ENCODE measurements at places on chromosomes 2 and 18.

DNA sequence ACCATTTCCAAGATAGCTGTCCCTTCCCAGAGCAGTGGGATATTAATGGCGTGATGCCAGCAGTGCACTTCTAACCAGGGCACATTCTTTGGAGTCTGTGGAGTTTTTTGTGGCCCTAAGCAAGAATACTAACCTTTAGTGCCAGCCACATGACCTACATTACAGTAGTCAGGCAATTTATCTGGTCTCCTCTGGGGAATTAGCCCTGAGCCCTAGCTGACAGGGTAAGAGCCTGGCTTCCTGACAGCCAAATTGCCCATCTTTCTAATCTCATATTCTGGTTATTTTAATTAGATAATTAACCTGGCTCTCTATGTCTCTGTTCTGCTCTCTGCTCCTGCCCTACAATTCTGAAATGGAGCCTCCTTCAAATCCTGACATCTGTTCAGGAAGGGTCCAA is 5.2 kb downstream of the PFN4 start:
- no peak overlapping the region for H3K4me3 ChIP-seq
- peaks cover 4% of the 10 kb centered on the region for H3K36me3 ChIP-seq
- no peaks in the 10 kb centered on the region for H3K27me3 ChIP-seq
- no peak overlapping the region for H3K27ac ChIP-seq
- H3K4me1 ChIP-seq, result peaks cover 4% of the 10 kb centered on the region

GRCh38 chr2:165410276-165410675 is 59.2 kb upstream of the CSRNP3 start:
- H3K4me1 ChIP-seq, result no peaks in the 10 kb centered on the region
- H3K27ac ChIP-seq, result no peak overlapping the region
- no peak for DNase-seq
- no peaks in the 10 kb centered on the region for H3K27me3 ChIP-seq

DNA sequence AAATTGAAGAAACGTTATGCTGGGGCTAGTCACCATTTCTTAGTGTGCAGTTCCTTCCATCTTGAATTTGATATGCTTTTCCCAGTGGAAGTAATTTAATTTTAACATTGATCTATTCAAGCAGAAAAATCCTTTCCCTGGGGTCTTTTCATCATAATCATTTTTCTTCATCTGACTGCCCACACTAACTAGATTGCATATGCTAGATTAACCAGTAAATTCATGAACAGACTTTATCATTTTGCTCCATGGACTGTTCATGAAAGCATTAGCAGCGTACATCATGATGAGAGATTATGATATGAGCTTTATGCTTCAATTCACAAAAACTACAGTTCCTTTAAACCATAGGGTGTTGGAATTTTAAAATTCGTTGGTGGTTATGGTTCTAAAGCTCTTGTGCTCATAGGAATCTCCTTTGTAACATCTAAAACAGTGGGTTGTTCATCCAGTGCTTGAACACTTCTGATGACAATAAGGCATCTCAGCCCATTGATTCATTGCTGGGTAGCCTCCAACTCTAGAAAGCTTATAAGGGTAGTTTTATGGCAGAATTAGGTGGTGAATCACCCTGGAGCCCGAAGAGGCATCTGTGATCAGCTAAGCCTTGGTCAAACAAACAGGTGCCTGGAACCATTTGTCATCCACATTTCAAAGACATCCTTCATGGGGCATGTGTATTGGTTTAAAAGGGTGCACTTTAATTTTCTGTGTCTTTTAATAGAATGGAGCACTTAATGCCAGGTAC is 77.2 kb upstream of the NDUFV2 start:
- no peak for DNase-seq
- no peaks in the 10 kb centered on the region for H3K4me1 ChIP-seq
- H3K27me3 ChIP-seq, result no peaks in the 10 kb centered on the region
- H3K4me3 ChIP-seq, result no peak overlapping the region
- H3K27ac ChIP-seq, result no peak overlapping the region

GRCh38 chr2:232970051-232970450 is 43.0 kb downstream of the NGEF start:
- no peak overlapping the region for H3K27ac ChIP-seq
- peaks cover 3% of the 10 kb centered on the region for H3K27me3 ChIP-seq
- no peaks in the 10 kb centered on the region for H3K36me3 ChIP-seq
- no peak overlapping the region for H3K4me3 ChIP-seq

GRCh38 chr2:33236482-33237385 is 239.7 kb upstream of the RASGRP3 start:
- peak overlapping the region; percentile 45 for H3K27ac ChIP-seq
- H3K27me3 ChIP-seq, result no peaks in the 10 kb centered on the region
- no peak overlapping the region for H3K4me3 ChIP-seq
- H3K36me3 ChIP-seq, result peaks cover 9% of the 10 kb centered on the region
- DNase-seq, result no peak

GRCh38 chr2:513981-514706 is 163.1 kb downstream of the TMEM18 start:
- H3K27ac ChIP-seq, result peak overlapping the region; percentile 75
- no peak for DNase-seq
- peaks cover 9% of the 10 kb centered on the region for H3K4me1 ChIP-seq
- H3K4me3 ChIP-seq, result no peak overlapping the region
- H3K36me3 ChIP-seq, result peaks cover 2% of the 10 kb centered on the region

DNA sequence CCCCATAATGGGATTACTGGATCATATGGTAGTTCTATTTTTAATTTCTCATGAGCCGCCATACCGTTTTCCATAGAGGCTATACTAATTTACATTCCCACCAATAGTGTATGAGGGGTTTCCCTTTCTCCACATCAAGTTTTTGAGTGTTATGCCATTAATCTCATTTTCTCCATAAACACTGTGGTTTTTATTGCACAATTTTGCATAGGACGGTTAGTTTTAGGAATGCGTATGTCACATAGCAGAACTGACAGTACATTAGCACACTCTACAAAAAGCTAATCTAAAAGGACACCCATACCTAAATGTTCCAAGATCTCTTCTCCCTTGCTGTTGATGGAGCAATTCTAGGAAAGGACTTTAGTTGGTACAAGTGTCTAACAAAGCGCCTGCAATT is 32.5 kb downstream of the DARS1 start:
- H3K27me3 ChIP-seq, result no peaks in the 10 kb centered on the region
- H3K27ac ChIP-seq, result no peak overlapping the region
- H3K4me3 ChIP-seq, result no peak overlapping the region
- H3K36me3 ChIP-seq, result peaks cover 22% of the 10 kb centered on the region
- peaks cover 3% of the 10 kb centered on the region for H3K4me1 ChIP-seq
- DNase-seq, result no peak

GRCh38 chr2:216765761-216766262 is 70.5 kb upstream of the IGFBP5 start:
- peak overlapping the region; percentile 8 for H3K4me3 ChIP-seq
- no peaks in the 10 kb centered on the region for H3K36me3 ChIP-seq
- H3K4me1 ChIP-seq, result peaks cover 31% of the 10 kb centered on the region
- DNase-seq, result peak; percentile 60

- peaks cover 8% of the 10 kb centered on the region for H3K4me1 ChIP-seq
- DNase-seq, result no peak
- no peak overlapping the region for H3K27ac ChIP-seq
- H3K27me3 ChIP-seq, result peaks cover 3% of the 10 kb centered on the region
- H3K4me3 ChIP-seq, result no peak overlapping the region
Observed at GRCh38 chr2:12543978-12544558, 172.7 kb upstream of the TRIB2 start.

- no peak for DNase-seq
- peaks cover 9% of the 10 kb centered on the region for H3K4me1 ChIP-seq
- H3K36me3 ChIP-seq, result peaks cover 8% of the 10 kb centered on the region
- no peak overlapping the region for H3K4me3 ChIP-seq
Observed at GRCh38 chr2:37302701-37303252, 21.9 kb downstream of the PRKD3 start.

DNA sequence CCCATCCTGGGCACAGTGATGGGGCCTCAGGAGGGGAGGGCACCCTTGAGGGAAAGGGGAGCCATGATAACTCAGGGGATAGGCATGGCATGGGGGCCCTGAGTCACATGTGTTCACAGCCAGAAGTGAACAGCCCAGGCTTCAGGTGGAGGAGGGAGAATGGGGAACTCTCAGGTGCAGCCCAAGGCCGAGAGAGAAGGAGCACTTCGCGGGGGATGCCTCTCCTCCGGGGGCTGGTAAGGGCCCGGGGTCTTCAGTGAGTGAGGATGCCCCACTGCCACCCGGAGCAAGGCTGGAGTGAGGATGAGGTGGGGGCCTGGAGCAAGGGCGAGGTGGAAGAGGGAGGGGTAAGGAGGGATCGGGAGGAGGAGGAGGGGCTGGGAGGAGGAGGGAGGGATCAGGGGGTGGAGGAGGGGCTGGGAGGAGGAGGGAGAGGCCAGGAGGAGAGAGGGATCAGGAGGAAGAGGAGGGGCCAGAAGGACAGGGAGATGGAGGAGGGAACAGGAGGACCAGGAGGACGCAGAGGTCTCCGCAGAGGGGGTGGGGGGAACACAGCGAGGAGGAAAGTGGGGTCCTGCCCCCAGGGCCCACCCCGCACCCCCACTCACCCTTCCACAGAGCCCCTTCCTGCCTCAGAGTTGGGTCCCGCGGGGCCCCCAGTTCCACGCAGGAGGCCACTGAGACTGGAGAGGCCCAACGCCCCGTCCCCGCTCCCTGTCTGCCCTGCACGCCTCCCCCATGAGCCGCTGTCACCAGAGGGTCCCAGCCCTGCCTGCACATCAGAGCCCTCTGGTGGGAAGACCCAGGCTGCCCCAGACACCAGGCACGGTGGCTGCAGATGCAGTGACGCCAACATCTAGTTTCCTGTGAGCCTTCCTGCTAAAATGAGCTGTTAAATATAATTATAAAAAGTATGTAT is 42.8 kb downstream of the RAMP1 start:
- H3K27ac ChIP-seq, result no peak overlapping the region
- DNase-seq, result no peak
- H3K27me3 ChIP-seq, result no peaks in the 10 kb centered on the region
- peaks cover 7% of the 10 kb centered on the region for H3K36me3 ChIP-seq
- no peak overlapping the region for H3K4me3 ChIP-seq
- peaks cover 15% of the 10 kb centered on the region for H3K4me1 ChIP-seq

GRCh38 chr2:19484736-19485135 is 126.3 kb upstream of the OSR1 start:
- H3K4me3 ChIP-seq, result no peak overlapping the region
- no peak for DNase-seq
- H3K27me3 ChIP-seq, result no peaks in the 10 kb centered on the region

- peaks cover 12% of the 10 kb centered on the region for H3K36me3 ChIP-seq
- DNase-seq, result no peak
- no peak overlapping the region for H3K4me3 ChIP-seq
- peaks cover 3% of the 10 kb centered on the region for H3K4me1 ChIP-seq
- H3K27ac ChIP-seq, result no peak overlapping the region
- no peaks in the 10 kb centered on the region for H3K27me3 ChIP-seq
Observed at GRCh38 chr2:232276733-232277313, 101.7 kb upstream of the ALPP start.

DNA sequence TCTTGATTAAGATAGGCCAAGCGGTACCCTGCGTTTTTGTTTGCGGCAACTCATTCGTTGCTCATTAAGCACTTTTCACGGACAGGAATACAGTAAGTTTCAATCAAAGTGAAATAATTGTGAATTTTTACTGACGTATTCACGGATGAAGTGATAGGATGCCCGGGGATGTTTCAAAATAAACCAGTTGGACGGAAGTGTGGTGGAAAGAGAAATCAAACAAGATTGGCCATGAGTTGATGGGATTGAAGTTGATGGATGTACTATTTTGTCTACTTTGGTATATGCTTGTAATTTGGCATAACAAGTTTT is 481 bp downstream of the TMEM177 start:
- peaks cover 10% of the 10 kb centered on the region for H3K4me1 ChIP-seq
- no peaks in the 10 kb centered on the region for H3K27me3 ChIP-seq
- no peak for DNase-seq
- peaks cover 1% of the 10 kb centered on the region for H3K36me3 ChIP-seq
- peak overlapping the region; percentile 93 for H3K27ac ChIP-seq

GRCh38 chr18:37514953-37515352 is 50.6 kb downstream of the CELF4 start:
- no peak overlapping the region for H3K27ac ChIP-seq
- no peak for DNase-seq
- peaks cover 48% of the 10 kb centered on the region for H3K27me3 ChIP-seq
- peaks cover 8% of the 10 kb centered on the region for H3K4me1 ChIP-seq
- H3K4me3 ChIP-seq, result no peak overlapping the region
- H3K36me3 ChIP-seq, result no peaks in the 10 kb centered on the region

DNA sequence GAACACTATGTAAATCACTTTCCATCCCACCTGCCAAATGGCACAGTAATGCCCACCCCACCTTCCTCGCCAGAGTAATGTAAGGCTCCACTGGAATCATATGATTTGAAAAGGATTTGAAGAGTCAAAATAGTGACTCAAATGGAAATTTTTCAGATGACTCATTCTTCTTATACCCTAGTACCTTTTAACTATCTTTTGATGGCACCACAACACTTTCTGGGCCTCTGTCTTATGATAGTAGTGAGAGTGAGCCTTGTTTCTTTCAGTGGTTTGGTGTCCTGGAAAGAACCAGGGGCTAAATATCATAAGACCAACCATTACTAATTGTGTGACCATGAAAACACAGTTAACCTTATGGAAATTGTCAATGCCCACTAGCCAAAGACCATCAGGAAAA is 235.4 kb upstream of the SLC14A2 start:
- H3K36me3 ChIP-seq, result peaks cover 1% of the 10 kb centered on the region
- H3K27me3 ChIP-seq, result peaks cover 86% of the 10 kb centered on the region
- no peak overlapping the region for H3K4me3 ChIP-seq
- DNase-seq, result no peak

DNA sequence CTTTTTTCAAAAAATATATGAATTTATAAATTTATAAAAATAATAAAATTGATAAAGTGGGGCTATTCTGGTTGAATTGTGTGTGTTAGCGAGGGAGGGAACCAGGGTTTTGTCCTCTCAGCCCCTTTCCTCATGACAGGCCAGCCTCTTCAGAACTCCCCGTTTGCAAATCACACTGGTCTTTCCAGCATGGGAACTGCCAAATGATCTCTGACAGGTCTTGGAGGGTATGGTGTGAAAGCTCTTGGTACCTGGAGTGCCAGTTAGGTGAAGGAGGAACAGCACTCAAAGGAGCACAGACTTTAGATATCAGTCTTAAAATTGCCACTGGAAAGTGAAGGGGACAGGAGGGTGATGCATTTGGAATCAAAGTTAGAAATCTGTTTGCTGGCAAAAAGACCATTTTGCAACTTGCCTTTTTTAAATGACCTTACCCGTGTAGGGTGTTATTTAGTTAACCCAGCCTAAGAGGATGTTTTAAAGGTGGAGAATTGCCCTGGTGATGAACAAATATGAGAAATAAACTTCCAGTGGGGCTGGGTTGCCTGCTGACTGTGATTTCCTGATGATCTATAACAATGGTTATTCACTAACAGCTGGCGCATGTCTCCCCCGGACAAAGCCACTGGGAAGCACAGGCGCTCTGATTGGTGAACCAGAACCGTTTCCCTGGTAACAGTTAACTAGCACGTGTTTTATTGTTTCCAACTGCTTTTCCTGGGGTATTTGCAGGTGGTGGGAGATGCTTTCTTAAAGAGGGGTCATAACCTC is 85.3 kb upstream of the EFEMP1 start:
- H3K36me3 ChIP-seq, result no peaks in the 10 kb centered on the region
- no peaks in the 10 kb centered on the region for H3K27me3 ChIP-seq
- no peak for DNase-seq

Data from progenitor cell of endocrine pancreas (in vitro differentiated cells).